ENCODE measurements at places on chromosomes 16 and 17. TPM values are rescaled to one million over a fixed set of nuclear protein-coding genes. Genes with fewer than 3 reads are reported as not detected.

KIF2B gene
- not detected for total RNA-seq

OR3A3 gene
- total RNA-seq: not detected

KRT16 gene
- total RNA-seq: not detected

MYL4 gene
- total RNA-seq: not detected

RND2 gene
- 0.39 TPM for total RNA-seq

CES1 gene
- 2.6 TPM for total RNA-seq

KLHL10 gene
- under 0.01 TPM for total RNA-seq

CCNF gene
- total RNA-seq: 40.3 TPM

ASIC2 gene
- not detected for total RNA-seq

TUBB3 gene
- total RNA-seq: 348 TPM

PRSS8 gene
- not detected for total RNA-seq

GINS2 gene
- 16.8 TPM for total RNA-seq

TEDC2 gene
- total RNA-seq: 6.2 TPM

CLEC19A gene
- total RNA-seq: not detected

PLD6 gene
- total RNA-seq: 4.7 TPM
